ENCODE measurements at places on chromosomes 13 and 19.

- DNase-seq: peak; percentile 37
These were observed 964 bp downstream of the KHSRP start for GRCh38 chr19:6423499-6424194.

GRCh38 chr13:32385410-32385809 lies 42.5 kb downstream of the N4BP2L1 start:
- no peak for DNase-seq

- DNase-seq: peak; percentile 34
These were observed 33.0 kb downstream of the GPC6 start for GRCh38 chr13:93259527-93260080.

DNA sequence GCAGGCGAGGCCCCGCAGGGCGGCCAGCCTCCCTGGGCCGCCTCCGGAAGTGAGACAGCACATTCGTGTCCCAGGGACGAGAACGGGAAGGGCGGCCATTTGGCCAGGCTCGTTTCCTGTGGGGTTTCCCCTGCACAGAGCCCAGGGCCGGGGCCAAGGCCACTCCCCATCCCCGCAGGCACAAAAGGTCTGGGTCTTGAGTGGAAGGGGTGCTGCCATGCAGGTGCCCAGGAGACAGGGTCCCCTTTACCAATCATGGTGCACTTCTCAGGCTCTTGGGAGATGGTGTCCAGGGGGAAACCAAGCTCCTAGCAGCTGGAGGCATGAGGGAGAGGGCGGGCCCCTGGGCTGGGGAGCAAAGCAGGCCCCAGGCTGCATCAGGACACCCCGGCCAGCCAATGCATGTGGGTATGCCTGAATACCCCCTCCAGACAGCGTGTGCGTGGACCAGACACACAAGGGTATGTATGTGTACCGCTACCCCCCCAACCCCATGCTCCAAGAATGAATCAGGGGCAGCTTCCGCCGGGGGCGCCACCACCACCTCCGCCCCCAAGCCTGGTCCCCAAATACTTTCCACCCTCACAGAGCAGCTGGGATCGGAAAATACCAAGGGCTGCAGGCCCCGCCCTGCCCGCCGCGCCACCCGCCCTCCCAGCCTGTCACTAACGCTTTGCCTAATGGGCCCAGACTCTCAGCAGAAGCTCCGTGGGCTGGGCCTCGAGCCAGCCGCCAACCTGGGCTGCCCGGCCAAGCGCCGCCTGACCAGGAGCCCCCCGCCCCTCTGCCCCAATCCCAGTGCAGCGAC lies 37.6 kb upstream of the NANOS3 start:
- DNase-seq: peak; percentile 46

DNA sequence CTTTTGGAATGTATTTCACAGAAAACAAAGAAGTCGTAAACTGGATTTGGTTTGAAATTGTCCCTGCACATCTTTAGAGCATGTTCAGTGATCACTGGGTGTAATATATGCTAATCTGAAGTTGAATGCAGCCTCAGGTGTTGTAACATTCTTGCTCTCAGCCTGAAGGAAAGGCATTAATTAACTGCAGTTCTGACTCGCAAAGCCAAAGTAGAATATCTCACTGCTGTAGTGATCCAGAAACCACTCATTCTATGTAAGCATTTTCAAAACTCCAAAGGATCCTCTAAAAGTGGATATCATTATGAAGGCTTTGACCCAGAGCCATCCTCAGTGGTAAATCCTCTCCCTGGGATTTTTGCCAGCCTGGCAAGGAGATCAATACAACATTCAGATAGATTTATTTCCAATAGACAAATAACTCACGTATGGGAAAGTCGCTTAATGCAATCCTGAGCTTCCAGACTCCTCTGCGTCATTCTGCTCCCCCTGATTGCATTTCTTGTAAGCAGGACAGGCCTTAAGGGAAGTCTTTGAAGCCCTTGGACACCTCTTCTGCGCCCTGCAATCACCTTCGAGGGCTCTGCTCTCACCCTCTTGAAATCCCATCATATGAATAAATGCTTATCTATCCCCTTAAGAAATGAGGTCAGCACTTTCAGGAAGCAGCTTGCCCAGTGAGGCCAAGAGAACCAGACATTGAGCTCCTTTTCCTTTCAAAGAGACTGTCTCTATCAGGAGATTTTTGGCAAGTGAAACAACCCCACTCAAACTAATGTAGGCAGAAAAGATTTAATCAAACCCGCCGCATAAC lies 301.7 kb upstream of the NBEA start:
- no peak for DNase-seq

DNA sequence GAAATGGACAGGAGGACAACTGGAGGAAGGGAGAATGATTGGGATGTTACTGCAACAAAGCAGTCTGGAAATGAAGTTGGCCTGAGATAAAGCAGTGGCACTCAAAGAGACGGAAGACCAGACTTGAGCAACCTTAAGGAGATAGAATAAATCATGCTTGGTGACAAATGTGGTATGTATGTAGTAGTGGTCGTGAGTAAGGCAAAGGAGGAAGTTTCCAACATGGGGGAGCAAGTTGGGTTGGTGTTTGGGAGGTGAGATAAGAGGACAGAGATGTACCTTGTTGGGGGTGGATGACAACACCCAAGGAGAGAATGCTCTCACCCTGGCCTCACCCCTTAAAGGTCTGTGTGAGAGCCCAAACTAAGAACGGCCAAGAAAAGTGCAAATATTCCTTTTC lies 420.5 kb downstream of the DIAPH3 start:
- DNase-seq: peak; percentile 48

DNA sequence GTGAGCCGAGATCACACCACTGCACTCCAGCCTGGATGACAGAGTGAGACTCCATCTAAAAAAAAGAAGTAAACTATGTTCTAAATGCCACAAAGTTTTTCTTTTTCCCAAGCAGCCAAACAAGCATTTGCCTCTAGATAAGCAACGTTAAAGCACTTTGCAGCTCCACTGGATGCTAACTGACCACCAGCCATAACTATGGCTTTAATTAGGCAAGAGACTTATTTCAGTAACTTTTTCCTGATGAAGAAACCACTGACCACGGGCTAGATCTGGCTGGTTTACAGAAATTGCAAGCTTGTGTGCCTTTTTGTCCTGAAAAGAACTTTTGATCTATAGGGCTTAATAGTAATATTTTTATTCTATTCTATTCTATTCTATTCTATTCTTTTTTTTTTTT lies 22.1 kb downstream of the CD70 start:
- DNase-seq: no peak

Data from amniotic epithelial cell (primary cell).